ENCODE measurements at places on chromosomes 12 and 14. TPM values are rescaled to one million over a fixed set of nuclear protein-coding genes. Genes with fewer than 3 reads are reported as not detected.

PARP2 gene
- 12.8 TPM for polyA plus RNA-seq

TAMALIN gene
- polyA plus RNA-seq = 1.2 TPM

KRT81 gene
- 2.2 TPM for polyA plus RNA-seq

OTOGL gene
- not detected for polyA plus RNA-seq

REC8 gene
- 1.7 TPM for polyA plus RNA-seq

NPFF gene
- not detected for polyA plus RNA-seq

DNA sequence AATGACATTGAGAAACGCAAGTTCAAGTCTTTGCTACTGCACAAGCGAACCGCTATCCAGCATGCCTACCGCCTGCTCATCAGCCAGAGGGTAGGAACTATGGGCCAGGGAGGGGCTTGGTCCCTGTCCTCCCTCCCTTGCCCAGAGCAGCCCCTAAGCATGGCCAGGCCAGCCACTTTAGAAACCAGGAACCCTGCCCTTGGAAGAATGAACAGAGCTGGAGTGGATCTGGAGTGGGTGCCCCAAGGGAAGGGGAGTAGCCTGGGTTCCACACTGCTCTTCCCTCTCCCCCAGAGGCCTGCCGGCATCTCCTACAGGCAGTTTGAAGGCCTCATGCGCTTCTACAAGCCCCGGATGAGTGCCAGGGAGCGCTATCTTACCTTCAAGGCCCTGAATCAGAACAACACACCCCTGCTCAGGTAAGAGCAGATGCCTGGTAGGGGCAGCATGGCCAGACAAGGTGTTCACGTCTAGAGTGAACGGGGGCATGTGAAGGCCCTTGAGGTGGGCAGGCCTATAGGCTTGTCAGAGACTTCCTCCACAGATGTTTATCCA lies 55.8 kb downstream of the TPCN1 start:
- no peak for DNase-seq
- no peak overlapping the region for H3K4me3 ChIP-seq
- no peaks in the 10 kb centered on the region for H3K4me1 ChIP-seq
- H3K27me3 ChIP-seq = no peaks in the 10 kb centered on the region

- no peak for DNase-seq
- no peaks in the 10 kb centered on the region for H3K4me1 ChIP-seq
- H3K27me3 ChIP-seq = peaks cover 6% of the 10 kb centered on the region
- H3K36me3 ChIP-seq = no peaks in the 10 kb centered on the region
- H3K4me3 ChIP-seq = no peak overlapping the region
- no peak overlapping the region for H3K27ac ChIP-seq
Observed at GRCh38 chr12:19886639-19887064, 447.4 kb downstream of the AEBP2 start.

GRCh38 chr14:102902523-102903247 lies 19.8 kb upstream of the AMN start:
- peaks cover 27% of the 10 kb centered on the region for H3K36me3 ChIP-seq
- H3K4me1 ChIP-seq = peaks cover 33% of the 10 kb centered on the region
- H3K27ac ChIP-seq = no peak overlapping the region

GRCh38 chr14:51564460-51564859 lies 87.2 kb upstream of the FRMD6 start:
- H3K27ac ChIP-seq = no peak overlapping the region
- H3K27me3 ChIP-seq = peaks cover 4% of the 10 kb centered on the region
- H3K4me1 ChIP-seq = peaks cover 29% of the 10 kb centered on the region
- no peak for DNase-seq
- H3K36me3 ChIP-seq = no peaks in the 10 kb centered on the region
- H3K4me3 ChIP-seq = no peak overlapping the region

GRCh38 chr12:82800185-82800584 lies 113.5 kb downstream of the TMTC2 start:
- no peaks in the 10 kb centered on the region for H3K27me3 ChIP-seq
- H3K4me1 ChIP-seq = no peaks in the 10 kb centered on the region
- no peak overlapping the region for H3K4me3 ChIP-seq
- DNase-seq = no peak
- H3K36me3 ChIP-seq = peaks cover 3% of the 10 kb centered on the region

- peak; percentile 52 for DNase-seq
- peak overlapping the region; percentile 97 for H3K27ac ChIP-seq
- H3K4me1 ChIP-seq = peaks cover 77% of the 10 kb centered on the region
- H3K36me3 ChIP-seq = no peaks in the 10 kb centered on the region
Observed at GRCh38 chr14:22417914-22418313, 171.1 kb downstream of the DAD1 start.

GRCh38 chr14:63435204-63435603 lies 108.0 kb downstream of the PPP2R5E start:
- H3K4me3 ChIP-seq = peak overlapping the region; percentile 2
- H3K4me1 ChIP-seq = peaks cover 85% of the 10 kb centered on the region
- no peak for DNase-seq
- no peaks in the 10 kb centered on the region for H3K27me3 ChIP-seq
- no peaks in the 10 kb centered on the region for H3K36me3 ChIP-seq

DNA sequence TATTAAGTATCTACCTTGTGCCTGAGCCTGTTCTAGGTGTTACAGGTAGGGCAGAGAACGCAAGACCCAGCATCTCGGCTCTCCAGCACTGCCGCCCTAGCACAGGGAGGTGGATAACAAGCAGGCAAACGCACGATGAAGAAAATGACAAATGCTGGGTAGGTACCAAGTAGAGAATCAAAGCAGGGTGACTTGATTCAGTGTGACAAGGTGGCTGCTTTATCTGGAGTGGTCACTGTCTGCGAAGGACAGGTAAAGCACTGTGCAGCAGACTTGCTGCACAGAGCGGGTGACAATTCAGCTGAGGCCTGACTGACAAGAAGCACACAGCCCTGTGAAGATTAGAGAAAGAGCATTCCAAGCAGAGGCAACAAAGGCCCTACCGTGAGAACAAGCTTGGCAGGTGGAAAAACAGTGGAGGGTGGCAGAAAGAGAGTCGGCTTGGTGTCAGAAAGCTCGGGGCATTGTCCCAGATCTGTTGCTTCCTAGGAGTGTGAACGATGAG lies 12.9 kb downstream of the PRKCH start:
- H3K27me3 ChIP-seq = no peaks in the 10 kb centered on the region
- DNase-seq = no peak
- H3K36me3 ChIP-seq = no peaks in the 10 kb centered on the region
- peak overlapping the region; percentile 86 for H3K4me3 ChIP-seq
- peaks cover 94% of the 10 kb centered on the region for H3K4me1 ChIP-seq

GRCh38 chr12:87338681-87339080 lies 690.5 kb downstream of the C12orf50 start:
- no peak overlapping the region for H3K4me3 ChIP-seq
- no peak overlapping the region for H3K27ac ChIP-seq
- no peaks in the 10 kb centered on the region for H3K4me1 ChIP-seq

DNA sequence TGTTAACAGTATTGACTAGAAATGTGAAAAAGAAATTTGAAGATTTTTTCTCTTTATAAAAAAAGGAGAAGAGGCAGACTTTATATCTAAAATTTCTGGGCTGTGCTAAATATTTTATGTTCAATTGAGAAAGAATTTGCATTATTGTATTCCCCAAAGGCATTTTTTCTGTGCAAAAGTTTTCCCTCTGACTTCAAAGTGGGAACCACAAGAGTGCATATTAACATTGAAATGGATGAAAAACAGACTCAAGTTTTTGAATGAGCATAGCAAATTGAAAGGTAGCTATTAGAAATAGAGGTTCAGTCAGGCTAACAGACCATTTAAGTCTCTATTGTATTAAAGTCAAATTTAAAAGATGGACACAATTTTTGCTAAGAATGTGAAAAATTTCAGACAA lies 95.2 kb downstream of the RASSF9 start:
- no peaks in the 10 kb centered on the region for H3K4me1 ChIP-seq
- no peak for DNase-seq
- no peaks in the 10 kb centered on the region for H3K27me3 ChIP-seq
- no peaks in the 10 kb centered on the region for H3K36me3 ChIP-seq
- H3K4me3 ChIP-seq = no peak overlapping the region

GRCh38 chr12:132953771-132954170 lies 2.3 kb downstream of the ZNF605 start:
- H3K4me3 ChIP-seq = peak overlapping the region; percentile 4
- peaks cover 5% of the 10 kb centered on the region for H3K27me3 ChIP-seq
- peaks cover 12% of the 10 kb centered on the region for H3K36me3 ChIP-seq
- no peak for DNase-seq

GRCh38 chr12:107486140-107486892 lies 199.3 kb upstream of the PWP1 start:
- no peak for DNase-seq
- H3K4me3 ChIP-seq = no peak overlapping the region
- peaks cover 4% of the 10 kb centered on the region for H3K4me1 ChIP-seq
- H3K27me3 ChIP-seq = peaks cover 5% of the 10 kb centered on the region
